Effector memory CD8-positive, alpha-beta T cell (primary cell): ENCODE measurements at places on chromosomes 3 and 15.
A peak's percentile ranks its signal among the peaks of the same experiment; 100 is the strongest.

- DNase-seq = no peak
These were observed 26.1 kb upstream of the FGD5 start for GRCh38 chr3:14792691-14793121.

DNA sequence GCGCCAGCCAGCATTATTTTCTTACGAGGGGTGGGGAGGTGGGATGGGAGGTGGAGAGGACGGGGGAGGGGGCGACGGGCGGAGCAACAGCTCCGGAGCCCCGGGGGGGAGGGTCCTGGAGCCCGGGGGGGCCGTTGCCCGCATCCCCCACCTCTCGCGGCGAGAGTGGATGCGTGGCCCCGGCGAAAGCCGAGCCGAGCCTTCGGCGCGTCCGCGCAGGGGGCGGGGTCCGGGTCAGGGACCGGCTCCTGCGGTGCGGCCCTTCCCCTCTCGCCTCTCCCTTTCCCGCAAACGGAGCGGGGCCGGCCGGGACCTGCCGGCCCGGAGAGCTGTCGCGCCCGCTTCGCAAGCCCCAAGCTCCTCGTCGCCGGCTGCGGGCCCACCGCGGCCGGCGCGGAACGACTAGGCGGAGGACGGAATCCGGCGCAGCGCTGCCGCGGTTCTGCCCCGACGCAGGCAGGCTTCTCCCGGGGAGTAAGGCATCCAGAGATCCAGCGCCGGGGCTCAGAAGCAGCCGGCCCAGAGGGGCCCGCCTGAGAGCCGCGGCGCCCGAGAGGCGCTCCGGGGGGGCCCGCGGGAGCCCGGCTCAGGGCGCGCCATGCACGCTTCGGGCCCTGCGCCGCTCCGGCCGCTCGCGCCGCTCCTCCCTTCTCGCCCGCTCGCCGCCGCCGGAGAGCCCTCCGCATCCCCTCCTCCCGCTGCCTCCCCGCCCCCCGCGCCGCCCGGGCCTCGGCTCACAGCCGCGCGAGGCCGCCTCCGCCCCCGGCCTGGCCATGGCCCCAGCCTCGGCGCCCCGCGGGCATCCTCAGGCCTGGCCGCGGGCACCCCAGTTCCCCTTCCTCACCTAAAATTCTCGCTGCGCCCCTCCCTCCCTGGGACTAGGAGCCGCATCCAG lies 459 bp upstream of the ADCY5 start:
- no peak for DNase-seq

DNA sequence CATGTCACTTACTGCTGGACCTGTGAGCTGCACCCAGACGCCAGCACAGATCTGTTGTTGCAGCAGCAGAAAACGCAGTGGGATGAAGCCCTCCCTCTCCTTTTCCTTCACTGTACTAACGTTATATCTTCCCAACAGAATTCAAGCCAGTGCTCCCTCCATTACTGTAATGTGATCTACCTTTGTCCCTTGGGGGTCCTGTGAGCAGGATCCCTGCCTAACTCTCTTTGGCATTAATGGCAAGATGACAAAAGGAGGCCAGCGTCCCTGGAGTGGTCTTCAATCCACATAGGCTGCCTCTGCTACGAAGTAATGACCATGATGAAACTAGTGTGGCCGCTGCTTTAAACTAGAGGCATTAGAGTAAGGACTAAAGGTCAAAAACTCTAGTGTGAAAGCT lies 69.3 kb upstream of the SOX14 start:
- DNase-seq = no peak

- DNase-seq = no peak
These were observed 441.9 kb upstream of the MCTP2 start for GRCh38 chr15:93789441-93789840.

DNA sequence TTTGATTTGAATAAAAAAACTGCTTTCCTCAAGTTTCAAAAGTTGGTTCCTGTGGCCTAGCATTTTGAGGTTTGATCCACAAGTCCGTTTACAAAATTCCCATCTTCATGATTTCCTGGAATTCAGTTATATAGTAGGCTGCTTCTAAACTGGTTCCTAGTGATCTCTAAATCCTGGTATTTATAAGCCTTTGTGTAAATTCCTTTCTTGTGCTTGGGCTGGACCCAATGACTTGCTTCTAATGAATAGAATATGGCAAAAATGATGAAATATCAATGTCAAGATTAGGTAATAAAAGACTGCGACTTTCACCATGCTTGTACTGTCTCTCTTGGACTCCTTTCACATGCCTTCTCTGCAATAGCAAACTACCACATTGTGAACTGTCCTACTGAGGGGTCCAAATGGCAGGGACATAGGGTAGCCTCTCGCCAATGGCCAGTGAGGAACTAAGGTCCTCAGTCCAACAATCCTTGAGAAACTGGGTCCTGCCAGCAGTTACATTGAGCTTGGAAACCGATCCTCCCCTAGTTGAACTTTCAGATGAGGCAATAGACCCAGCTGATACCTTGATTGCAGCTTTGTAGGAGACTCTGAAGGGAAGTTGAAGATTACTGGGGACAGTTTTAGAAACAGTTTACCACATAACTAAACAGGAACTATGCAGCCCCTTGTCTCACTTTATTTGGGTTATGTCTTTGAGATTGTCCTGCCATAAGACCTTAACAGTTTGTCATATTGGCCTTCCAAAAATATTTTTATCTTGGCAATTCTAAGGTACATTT lies 303.9 kb upstream of the TBC1D5 start:
- no peak for DNase-seq

- no peak for DNase-seq
These were observed 193.8 kb downstream of the SCAPER start for GRCh38 chr15:76711351-76711827.

- DNase-seq = no peak
These were observed 40.9 kb upstream of the MYO5C start for GRCh38 chr15:52336529-52336928.

DNA sequence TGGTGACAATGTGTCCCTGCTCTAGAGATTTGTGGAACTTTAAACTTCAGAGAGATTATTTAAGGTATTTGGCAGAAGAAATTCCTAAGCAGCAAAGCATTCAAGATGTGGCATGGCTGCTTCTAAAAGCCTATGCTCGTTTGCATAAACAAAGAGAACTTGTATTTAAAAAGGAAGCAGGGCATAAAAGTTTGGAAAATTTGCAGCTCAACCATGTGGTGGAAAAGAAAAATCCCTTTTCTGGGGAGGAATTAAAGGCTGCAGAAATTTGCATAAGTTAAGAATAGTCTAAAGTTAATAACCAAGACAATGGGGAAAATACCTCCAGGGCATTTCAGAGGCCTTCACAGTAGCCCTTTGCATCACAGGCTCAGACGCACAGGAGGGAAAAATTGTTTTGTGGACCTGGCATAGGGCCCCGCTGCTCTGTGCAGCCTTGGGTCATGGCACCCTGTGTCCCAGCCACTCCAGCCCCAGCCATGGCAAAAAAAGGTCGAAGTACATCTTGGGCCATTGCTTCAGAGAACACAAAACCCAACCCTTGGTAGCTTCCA lies 1109.1 kb downstream of the OTOL1 start:
- no peak for DNase-seq

GRCh38 chr3:74614107-74614967 lies at the start of gene CNTN3:
TSS of gene CNTN3 (minus strand) at chr3:74614659. CDS start at chr3:74521112, 93,547 bp downstream.
- DNase-seq = no peak

- no peak for DNase-seq
These were observed 43.0 kb upstream of the SH3GL3 start for GRCh38 chr15:83404121-83404520.

DNA sequence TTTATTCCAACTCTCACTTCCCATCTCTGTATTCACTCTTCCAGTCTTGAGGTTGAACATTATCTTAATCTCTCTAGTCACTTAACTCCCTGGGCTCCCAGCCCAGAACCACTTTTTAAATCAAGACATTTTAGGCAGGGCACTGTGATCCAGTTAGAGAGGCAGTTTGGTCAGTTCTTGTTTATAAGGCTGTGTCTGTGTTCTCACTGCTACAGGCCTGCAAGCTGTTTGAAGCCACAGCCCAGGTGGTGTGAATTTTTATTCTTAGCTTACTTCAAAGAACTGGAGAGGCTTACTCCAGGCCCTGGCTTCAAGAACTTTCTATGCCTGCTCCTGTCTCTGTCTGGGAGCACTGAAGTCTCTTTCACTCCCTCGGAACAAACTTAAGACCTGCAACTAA lies 906.1 kb downstream of the CADM2 start:
- no peak for DNase-seq

DNA sequence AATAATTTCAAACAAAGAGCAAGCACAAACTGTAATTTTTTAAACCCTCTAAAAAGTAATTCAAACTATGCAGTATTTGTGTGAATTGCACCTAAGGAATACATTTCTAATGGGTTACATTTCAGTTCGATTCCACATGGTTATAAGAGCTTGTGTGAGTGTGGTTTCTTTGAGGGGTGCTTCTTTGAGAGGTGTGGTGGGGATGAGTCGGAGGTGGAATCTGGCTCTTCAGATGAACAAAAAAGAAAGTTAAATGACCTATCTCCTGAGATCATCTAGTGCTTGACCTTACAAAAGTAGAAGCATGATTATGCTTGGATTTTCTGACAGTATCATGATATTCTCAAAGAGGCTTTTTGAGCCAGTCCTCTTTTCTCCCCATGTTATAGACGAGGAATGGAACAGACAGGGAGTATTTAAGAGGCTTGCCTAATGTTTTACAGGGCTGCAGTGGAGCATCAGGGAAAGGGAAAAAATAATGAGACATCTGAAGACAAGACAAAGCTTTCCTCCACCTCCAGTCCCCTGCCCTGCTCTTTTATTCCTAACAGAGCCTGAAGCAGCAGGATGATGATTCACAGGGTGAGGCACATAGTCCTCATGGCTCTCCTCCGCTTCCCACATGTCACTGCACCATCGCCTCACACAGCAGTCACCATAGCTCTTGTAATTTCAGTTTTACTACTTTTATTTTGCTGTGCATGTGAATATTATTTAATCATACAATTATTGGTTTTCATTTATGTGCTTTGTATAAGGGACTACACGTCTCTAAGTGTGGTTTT lies 82.0 kb downstream of the LYSMD4 start:
- DNase-seq = no peak

DNA sequence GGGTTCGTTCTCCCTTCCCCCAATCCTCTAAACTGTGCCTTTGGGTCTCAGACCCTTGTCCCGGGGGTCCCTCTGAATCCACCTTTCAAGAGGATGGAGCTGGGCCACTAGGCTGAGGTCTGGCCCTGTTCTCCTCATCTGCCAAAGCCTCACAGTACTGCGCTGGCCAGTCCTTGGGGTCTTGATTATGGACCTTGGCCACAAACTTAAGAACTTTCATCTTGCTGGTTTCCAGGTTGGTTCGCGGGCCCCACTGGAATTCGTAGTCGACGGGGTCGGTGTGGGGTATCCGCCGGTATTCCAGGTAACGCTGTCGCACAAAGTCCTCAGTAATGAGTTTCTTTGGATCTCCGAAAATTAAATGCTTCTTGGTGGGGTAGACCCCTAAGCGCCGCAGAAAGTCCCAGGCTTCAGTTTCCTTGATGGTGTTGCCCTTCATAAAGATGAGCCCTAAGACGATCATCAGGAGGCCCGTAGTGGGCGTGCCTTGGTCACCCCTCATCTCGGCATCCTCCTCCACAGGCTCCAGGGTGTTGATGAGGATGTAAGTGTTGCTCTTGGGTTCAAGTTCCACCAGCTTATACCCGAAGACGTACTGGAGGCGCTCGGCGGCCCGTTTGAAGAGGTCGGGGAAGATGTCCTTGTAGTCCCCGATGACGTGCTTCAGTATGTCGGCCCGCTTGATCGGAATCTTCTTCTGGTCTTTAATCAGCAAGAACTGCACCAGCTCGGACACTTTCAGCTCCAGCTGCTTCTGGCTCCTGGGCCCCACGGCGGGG lies 727 bp downstream of the NSMCE3 start:
- peak; percentile 40 for DNase-seq

DNA sequence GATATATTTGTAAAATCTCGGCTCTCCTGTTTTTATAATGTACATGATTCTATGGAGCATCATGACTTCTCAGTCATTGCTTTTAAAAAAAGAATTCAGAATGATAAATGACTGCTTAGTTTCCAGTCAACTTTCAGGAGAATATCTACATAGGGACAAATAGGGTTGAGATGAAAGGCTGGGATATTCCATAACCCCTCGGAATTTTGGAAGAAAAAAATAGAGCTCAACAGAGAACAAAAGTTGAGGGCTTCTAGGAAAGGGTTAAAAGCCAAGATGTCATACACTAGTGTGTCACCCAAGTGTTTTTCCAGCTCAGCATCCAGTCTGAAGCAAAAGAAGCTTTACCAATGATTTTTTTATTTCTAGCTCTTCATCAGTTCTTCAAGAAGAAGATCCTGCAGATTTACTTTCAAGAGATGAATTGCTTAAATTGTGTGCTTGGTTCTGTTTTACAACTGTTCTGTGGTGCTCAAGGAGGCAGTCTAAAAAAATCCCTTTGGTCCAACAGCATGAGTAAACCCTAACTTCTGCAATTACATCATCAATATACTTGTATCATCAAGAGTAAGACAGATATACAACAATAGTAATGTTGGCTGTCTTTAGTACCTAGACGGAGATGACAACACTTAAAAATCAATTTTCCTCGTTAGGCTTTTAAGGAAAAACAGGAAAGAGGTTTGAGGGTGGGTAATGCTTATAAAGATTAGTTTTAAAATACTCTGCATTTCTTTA lies 979 bp downstream of the UNC13C start:
- no peak for DNase-seq

DNA sequence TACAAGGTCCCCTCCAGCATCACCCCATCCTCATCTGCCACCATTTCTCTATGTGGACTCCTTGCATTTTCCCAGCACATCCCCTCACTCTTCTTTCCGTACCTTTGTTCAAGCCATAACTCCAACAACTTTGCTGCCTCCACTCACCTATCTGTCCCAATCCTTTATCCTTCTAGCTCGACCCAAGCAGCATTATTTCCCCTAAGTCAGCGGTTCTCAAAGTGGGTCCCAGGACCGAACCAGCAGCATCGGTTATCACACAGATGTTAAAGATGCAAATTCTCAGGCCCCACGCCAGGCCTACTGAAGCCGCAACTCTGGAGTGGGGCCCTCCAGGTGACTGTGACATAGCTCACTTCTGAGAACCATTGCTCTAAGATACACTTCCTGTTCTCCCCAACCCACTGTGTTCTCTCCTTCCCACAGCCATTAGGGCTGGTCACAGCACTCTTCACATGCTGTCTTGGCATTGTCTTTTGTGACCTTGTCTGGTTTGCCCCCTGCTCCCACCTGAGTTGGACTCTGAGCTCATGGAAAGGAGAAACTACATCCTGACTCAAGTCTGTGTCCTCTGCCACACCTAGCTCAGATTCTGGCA lies 56.2 kb downstream of the AAGAB start:
- no peak for DNase-seq

DNA sequence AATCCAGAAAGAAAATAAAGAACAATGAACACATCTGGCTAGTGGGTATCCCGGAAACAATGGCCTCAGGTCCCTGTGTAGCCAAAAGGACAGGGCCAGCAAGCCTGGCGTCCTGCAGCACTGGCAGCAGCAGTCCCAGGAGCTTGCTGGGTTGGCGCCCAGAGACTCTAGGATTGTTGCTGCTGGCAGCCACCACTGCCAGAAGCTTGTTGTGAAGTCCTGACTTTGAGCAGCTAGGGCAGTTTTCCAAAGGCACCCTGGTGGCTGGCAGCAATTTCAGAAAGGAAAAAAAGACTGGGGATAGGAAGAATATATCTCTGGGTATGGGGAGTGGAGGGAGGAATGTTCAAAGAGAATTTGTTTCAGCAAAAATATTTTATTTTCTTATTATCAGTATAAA lies 11.3 kb downstream of the SHQ1 start:
- DNase-seq = no peak

GRCh38 chr15:70258369-70259027 lies 160.8 kb upstream of the TLE3 start:
- peak; percentile 54 for DNase-seq

- no peak for DNase-seq
These were observed 79.6 kb downstream of the SUMF1 start for GRCh38 chr3:4387210-4388204.

GRCh38 chr3:174363256-174363655 lies 495.9 kb upstream of the NAALADL2 start:
- DNase-seq = no peak
